ENCODE measurements at places on chromosomes 3 and 15.

GRCh38 chr3:157119369-157119951 lies 40.5 kb downstream of the CCNL1 start:
- no peak for DNase-seq

DNA sequence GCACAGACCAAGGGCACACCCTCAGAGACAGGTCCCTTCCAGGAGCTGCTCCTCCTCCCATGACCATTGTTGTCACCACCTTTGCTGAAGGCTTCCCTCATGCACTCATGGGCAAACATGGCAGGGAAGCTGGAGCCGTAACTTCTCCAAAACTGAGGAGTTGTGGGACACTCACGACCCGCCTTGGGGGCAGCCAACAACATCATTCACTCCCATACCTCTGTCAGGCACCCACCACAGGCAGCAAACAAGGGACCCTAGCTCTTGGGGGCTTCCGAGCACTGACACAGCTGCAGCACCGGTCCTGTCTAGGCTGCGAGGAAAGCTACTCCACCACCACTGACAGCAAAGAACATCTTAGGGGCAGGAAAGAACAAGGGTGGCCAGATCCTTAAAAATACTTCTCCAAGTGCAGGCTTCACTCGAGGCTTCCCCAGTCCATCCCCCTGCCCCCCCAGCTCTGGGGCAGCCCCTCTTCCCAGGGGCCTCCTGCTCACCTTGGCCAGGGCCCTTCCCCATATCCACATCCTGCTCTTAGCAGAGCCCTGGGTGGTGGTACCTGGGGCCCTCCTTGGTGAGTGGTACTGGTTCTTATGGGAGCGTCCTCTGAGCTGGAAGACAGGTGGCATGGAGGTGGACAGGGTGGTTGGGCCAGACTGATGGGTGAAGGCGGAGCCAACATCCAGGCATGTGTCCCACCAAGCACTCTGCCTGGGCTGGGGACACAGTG lies 28.0 kb upstream of the DUSP7 start:
- DNase-seq, result no peak

- DNase-seq, result no peak
These were observed 787 bp upstream of the SLMAP start for GRCh38 chr3:57755368-57755675.

- DNase-seq, result no peak
These were observed 966.1 kb downstream of the AGBL1 start for GRCh38 chr15:87045746-87046145.

DNA sequence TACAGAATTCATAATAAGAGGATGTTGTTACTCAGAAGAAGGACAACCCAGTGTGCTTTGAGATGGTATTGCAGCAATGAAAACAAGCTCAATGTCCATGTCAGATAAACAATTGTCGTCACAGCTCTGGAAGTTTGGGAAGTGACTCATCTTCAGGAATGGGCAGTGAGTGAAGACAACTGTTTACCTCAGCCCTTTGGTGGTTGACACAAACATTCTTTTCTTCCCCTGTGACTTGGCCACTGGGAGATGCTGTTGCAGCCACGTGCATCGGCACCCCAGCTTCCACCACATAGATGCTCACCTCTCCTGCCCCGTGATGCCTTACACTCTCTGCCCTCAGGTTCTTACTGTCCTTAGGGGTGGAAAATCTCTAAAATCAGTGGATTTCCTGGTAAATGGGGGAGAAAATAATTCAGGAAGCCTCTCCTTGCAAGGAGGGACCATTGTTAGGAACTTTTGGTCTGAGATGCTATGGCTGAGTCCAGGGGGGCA lies 114.1 kb upstream of the GALNT15 start:
- no peak for DNase-seq

Data from stimulated activated CD4-positive, alpha-beta T cell treated with anti-CD3 and anti-CD28 coated beads, Interleukin-2, amount 100 ng/mL, for 4 hours (primary cell).